ENCODE measurements at places on chromosomes 11 and 22.
A peak's percentile ranks its signal among the peaks of the same experiment; 100 is the strongest.

- no peak for DNase-seq
These were observed 99.4 kb upstream of the DRD2 start for GRCh38 chr11:113574586-113574985.

DNA sequence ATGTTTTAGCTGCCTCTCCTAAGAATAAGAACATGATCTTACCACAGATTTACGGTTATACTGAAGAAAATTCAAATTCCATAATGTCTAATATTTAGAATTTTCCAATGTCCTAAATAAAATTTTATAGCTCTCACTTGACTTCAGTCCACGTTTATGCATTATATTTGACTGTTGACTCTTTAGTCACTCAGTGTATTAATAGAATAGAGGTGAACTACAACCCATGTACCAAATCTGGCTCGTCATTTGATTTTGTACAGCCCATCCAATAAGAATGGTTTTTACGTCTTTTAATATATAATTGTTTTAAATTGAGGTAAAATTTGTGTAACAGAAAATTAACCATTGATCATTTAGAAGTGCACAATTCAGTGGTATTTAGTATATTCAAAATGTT, 34.9 kb downstream of the KDM2A start:
- DNase-seq = no peak

- DNase-seq = no peak
These were observed 10.0 kb downstream of the KCNA4 start for GRCh38 chr11:30006876-30007275.

GRCh38 chr22:35482974-35483373, 57.7 kb upstream of the RASD2 start:
- DNase-seq = no peak

DNA sequence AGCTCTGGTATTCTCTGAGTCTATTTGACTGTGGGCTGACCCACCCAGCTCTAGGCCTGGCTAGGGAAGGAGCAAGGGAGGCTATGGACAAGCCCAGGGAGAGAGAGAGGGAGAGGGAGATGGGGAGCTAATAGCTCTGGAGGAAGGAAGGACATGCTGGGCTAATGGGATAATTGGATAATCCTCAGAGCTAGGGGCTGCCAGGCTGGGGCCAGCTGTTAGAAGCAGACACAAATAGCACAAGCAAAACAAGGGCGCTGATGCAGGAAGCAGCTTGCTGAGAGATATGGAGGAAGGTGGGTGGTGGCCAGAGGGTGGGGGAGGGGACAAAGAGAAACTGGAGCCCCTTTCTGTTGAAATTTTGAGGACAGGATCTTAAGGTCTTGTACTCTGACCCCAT, 23.2 kb downstream of the ADORA2A start:
- peak; percentile 45 for DNase-seq

- no peak for DNase-seq
These were observed 130.2 kb downstream of the GALNT18 start for GRCh38 chr11:11491589-11491988.

DNA sequence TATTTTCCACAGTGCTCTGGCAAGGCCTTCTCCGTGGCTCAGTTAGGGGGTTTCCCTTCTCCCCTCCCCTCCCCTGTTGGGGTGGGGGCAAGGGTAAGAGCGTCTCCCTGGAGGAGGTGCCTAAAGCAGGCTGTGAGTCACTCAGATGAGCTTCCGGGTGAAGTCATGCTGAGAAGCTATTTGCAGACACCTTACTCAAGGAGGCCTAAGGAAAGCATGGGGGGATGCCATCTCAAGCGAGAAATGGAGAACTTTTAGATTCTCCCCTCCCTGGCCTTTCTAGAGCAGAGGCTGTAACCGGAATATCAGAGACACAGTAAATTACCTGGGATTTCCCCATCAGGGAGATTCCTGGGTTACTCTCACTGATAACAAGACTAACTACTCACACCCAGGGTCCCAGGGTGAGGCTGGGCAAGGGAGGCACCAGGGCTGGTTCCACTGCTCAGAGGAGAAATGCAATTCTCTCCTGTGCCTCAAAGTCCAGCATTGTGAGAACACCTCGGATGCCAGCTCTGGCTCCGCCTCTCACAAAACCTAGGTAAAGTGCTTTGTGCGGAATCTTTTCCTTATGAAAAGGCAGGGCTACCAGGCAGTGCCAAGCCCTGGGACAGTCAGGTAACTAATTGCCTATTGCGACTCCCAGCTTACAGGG, 123.6 kb downstream of the ABTB2 start:
- DNase-seq = peak; percentile 19

- no peak for DNase-seq
These were observed 296.6 kb downstream of the LUZP2 start for GRCh38 chr11:24793479-24793878.

GRCh38 chr11:61627850-61628661, 47.2 kb upstream of the SYT7 start:
- peak; percentile 69 for DNase-seq

DNA sequence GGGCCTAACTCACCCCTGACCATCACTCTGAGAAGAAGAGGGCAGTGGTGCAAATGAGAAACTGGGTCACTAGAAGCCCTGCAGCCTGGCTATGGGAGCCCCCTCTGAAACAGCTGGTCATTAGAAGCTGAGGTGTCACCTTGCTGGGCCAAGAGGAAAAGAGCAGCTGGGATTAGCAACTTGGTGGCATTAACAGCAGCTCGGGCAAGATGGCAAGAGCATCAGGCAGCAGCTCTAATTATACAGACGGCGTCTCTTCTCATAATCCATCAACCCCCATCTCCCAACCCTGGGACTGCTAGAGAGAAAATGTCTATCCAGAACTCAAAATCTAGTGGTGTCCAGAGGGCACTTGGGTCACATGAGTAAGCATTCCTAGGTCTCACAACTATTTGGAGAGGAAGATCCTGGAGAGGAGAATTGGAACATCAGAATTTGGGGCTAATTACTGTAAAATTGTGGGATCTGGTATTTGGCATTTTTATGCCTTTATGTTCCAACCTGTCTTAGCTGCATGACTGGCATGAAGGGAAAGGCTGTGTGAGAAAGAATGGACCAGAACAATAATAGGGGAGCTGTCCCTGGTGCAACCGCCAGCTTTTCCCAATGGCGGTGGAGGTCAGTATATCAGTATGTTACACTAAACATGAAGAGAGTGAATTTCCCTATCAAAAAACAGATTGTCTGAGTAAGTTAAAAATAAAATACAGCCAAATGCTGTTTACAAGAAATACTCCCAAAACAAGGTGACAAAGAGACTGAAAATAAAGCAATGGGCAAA, 7.6 kb upstream of the LMO1 start:
- DNase-seq = no peak

DNA sequence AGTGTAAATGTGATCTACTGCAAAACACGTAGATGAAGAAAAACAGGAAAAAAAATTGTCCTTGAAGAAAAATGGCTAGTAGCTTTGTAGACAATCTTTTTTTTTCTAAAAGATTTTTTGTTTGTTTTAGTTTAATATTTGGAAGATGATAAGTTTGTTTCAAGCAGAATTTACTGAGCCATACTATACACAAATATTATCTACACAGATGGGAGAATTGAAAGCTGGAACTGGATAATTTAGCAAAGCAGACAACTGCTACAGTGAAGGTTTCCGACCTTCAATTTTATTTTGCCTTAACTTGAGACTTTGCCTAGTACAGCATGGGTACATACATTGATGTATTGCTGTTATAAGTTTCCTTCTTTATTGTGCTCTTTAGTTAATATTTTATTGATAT, 313.0 kb upstream of the PDGFD start:
- DNase-seq = no peak

- no peak for DNase-seq
These were observed 58.6 kb downstream of the DSCAML1 start for GRCh38 chr11:117738246-117738957.

DNA sequence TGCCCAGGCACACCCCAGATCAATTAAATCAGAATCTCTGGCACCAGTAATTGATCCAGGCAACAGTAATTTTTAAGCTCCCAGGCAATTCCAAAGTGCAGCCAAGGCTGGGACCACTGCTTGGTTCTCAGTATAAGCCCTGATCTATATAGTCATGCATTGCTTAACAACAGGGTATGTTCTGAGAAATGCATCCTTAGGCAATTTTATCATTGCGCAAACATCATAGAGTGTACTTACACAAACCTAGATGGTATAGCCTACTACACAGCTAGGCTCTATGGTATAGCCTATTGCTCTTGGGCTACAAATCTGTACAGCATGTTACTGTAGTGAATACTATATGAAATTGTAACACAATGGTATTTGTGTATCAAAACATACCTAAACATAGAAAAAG, 651 bp upstream of the C11orf42 start:
- DNase-seq = peak; percentile 71

- no peak for DNase-seq
These were observed 32.9 kb upstream of the CD5 start for GRCh38 chr11:61069427-61069826.

- peak; percentile 57 for DNase-seq
These were observed 948 bp upstream of the MRTFA start for GRCh38 chr22:40637183-40638150.

GRCh38 chr11:3227568-3228444, 4.4 kb downstream of the MRGPRE start:
- DNase-seq = no peak

DNA sequence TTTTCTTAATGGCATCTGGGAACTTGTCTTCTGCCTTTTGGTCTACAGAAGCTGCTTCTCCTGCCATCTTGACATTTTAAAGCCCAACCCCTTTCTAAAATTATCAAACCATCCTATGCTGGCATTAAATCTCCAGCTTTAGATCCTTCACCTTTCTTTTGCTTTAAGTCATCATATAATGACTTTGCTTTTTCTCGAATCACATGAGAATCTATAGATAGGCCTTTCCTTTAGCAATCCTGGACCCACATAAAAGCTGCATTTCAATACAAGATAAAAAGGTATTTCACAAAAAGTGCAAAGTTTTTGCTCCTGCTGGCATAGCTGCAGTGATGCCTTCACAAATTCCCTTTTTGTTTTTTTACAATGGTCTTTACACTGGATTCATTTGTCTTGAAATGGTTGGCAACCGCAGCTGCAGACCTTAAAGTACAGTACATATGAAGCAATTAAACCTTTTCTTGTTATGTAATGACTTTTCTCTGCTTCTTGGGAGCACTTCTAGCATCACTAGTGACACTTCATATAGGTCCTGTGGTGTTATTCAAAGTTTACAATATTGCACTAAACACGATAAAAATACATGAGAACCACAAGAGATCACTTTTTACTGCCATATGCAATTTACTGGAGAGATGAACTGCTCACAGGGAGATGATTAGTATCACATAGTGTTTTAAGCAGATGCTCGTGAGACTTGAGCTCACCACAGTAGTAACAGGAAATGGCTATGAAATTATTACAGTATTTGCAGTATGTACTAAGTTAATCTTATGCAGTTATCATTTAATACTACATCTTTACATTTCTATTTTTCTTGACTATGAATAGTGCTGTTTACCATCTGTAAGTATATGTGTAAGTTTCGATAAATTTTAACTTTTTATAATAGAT, 41.6 kb downstream of the ACER3 start:
- DNase-seq = peak; percentile 22

- no peak for DNase-seq
These were observed 141.3 kb upstream of the TTC12 start for GRCh38 chr11:113173126-113173525.

DNA sequence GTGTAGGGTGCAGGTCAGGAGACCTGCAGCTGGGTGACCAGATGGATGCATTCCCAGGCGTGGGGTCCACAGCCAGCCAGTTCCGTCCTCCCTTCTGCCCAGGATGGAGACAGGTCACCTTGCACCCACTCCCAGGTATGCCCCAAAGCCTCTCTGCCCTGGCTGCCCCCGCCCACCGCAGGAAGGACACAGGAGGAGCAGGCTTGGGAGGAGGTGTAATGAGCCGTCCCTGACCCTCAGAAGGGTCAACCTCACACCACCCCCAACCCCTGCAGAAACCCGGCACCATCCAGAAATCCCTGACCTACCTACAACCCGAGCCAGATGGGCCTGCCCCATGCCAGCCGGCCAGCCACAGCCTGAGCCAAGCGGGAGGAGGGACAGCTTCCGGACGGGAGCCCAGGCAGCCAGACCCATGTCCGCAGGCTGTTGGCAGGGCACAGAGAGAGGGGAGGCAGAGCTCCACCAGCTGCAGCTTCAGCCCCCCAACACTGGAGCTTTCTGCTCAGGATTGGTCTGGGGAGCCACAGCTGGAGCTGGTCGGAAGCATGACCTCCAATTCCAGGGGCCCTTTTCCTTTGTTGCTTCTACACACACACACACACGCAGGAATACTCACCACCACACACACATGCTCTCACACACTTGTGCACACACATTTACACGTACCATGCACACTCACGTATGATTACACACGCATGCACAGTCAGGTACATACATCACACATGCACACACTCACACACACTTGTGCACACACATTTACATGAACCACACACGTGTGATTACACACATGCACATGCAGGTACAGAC, 5.3 kb downstream of the IFITM10 start:
- no peak for DNase-seq

DNA sequence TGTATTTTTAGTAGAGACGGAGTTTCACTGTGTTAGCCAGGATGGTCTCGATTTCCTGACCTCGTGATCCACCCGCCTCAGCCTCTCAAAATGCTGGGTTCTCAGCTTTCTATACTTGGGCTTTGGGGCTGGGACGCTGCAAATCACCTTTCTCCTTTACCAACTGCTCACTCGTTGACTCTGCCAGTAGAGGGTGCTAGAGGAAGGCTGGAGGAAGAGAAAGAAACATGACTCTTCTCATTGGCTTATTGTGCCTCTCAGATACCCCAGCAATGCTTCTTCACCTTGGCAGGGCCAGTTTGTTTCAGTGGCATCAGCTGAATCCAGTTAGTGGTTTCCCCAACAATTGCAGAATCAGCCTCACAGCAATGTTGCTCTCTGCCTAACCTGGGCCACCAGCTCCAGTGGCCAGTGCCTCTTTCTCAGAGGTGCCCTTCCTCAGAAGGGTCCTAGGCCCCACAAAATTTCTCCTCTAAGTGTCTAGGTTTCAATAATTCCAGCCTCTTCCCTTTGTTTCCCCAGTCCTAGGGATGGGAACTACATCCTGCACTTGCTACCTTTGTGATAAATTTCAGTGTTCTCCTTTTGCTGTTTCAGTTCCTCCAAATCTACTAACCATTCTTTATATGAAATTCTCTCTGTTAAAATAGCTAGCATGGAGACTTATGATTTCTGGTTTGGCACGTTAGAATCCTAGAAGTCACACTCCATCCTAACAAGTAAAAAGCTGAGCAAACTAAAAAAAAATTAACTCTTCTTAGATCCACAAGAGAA, 71.5 kb upstream of the VSTM5 start:
- DNase-seq = peak; percentile 90

DNA sequence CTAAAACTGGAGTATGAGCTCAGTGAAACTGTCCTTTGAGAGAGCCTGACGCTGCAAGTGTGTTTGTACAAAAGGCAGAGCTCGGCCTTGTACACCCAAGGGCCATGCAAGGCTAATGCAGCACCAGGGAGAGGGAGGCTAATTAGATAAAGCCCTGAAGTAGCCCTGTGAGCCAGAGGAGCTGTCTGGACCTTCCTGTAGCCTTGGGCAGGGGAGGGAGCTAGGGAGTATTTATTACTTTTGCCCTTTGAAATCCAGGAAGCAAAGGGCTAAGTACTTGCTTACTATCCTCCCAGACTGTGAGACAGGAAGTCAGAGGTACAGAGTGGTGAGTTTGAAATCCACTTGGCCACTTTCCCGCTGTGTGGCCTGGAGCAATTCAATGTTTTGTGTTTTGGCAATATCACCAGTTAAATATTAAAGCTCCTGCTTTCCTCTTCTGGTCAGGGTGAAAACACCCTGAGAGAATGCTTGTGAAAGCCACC, 10.2 kb upstream of the LDHA start:
- peak; percentile 66 for DNase-seq

GRCh38 chr22:24687322-24687721, 84.3 kb downstream of the GGT1 start:
- DNase-seq = no peak

Measured in hematopoietic multipotent progenitor cell treated with erythropoietin and hydrocortisone succinate and interleukin-3 and kit ligand, for 6 days (in vitro differentiated cells).